ENCODE measurements at places on chromosomes 6 and 20.

DNA sequence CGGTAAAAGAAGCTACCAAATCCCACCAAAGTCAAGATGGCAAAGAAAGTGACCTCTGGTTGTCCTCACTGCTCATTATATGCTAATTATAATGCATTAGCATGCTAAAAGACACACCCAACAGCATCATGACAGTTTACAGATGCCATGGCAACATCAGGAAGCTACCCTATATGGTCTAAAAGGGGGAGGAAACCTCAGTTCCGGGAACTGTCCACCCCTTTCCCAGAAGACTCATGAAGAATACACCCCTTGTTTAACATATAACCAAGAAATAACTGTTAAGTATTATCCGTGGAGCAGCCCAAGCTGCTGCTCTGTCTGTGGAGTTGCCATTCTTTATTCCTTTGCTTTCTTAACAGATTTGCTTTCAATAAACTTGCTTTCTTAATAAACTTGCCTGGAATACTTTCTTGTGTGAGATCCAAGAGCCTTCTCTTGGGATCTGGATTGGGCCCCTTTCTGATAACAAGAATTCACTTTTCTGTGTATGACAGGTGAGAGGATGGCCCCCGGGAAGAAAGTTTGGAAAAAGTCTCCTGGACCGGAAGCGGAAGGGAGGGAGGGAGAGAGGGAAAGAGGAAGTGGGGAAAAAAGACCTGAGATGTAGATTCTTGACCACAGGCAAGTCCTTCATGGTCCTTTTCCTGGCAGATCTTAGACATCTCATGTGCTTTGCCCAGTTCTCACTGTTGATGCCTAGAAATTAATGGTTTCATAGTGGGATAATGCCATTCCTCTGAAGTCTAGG lies 146.7 kb upstream of the ID4 start:
- DNase-seq: no peak

- no peak for DNase-seq
Measured at GRCh38 chr20:36632487-36633284, 13.3 kb downstream of the SLA2 start.

DNA sequence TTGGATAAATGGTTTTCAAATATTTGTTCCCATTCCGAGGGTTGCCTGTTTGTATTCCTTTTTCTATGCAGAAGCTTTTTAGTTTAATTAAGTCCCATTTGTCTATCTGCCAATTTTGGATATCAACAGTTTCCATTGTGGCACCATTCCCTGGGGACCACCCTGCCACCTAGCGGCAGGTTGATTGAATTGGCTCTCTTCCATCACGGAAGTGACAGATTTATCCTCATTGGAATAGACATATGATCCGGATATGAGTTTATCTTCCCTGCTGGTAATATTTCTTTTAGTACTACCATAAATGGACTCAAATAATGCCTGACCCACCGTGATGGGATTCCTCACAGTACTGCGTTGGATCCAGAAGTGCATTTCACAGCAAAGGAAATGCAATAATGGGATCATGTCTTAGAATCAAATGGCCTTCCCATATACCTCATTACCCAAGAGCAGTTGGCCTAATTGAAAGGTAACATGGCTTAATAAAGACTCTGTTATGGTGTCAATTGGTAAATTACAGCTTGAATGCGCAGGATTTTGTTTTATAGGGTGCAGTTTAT lies 327.0 kb downstream of the BMP2 start:
- peak; percentile 22 for DNase-seq

- DNase-seq: no peak
Measured at GRCh38 chr6:91480402-91480801, 893.5 kb upstream of the MAP3K7 start.

DNA sequence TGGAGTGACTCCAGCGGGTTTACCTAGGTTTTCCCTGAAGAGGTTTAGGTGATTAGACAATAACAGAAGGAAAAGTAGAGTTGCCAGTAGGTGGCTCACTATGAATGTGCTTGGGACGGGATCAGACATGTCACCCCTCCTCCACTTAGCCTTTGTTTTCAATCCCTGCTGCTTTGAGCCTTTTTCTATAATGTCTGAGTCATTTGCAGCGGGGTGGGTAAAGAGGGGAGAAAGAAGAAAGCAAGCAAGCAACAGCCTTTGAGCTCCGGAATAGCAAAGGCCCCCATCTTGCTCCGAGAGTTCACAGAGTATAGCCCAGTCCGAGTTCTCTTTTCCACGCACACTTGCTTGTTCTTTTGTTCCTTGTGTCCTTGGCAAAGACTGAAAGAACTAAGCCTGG lies 129.1 kb downstream of the PACRG start:
- DNase-seq: no peak

DNA sequence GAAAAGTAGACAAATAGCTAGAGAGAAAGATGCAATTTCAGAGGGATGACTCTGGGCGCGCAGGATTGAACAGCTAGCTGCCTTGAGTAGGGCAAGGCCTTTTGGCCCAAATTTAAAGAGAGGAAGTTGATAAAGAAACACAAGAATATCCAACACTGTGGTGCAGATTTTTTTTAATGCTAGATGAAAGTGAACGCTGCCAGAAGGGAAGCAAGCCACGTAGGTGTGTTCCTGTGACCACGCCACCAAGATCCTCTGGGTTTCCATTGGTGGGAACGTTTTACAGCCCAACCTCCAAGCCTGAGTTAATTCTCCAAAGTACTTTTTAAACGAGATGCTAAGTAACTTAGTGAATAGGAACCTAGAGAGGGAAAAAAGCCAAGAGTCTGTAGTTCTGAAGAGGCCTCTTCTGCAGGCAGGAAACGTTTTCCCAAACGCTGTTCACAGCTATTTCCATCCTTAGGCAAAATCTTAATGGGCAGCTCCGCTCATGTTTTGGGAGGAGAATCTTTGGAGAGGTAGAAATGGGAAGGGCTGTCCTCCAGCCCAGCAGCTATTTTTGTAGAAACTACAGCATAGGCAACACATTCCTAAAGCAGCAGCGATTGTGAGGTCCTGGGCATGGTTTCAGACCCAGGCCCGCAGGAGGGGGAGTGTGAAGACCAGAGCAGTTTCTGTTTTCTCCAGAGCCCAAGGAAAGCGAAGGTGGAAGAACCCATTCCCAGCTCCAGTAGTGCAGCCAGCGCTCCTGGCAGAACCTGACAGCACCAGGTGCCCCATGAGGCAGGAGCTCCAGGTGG lies 8.2 kb downstream of the LY86 start:
- DNase-seq: no peak

DNA sequence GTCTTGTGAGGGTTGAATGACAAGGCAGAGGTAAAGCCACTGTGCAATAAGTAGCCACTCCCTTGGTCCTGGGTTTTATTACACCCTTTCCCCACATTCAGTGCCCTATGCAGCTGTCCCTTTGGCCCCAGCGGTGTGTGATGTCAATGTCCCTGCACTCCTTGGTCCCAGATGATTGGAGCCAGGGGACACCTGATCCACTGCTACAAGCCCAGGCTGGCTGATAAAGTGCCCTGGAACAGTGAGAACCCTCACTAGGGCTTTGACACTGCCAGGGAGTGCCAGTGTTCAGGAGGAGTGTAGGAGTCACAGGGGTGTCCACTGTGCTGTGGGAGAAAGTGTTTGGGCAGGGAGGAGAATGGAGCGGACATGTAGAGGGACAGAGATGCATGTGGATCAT lies 30.4 kb downstream of the GABRR1 start:
- no peak for DNase-seq

DNA sequence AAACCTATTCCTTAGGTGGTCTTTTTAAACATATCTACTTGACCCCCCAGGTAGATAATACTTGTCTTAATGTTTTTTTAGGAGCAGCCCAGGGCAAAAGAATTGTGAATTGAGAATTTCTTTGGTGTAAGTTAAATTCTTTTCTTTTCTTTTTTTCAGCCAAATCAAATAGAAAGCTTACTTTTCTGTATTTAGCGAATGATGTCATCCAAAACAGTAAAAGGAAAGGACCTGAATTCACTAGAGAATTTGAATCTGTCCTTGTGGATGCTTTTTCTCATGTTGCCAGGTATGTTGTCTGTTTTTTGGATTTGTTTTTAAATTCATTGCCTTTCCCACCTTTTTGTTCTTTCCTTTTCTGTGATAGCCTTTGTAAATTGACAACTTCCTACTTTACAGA lies 6.7 kb downstream of the RPRD1B start:
- DNase-seq: no peak

DNA sequence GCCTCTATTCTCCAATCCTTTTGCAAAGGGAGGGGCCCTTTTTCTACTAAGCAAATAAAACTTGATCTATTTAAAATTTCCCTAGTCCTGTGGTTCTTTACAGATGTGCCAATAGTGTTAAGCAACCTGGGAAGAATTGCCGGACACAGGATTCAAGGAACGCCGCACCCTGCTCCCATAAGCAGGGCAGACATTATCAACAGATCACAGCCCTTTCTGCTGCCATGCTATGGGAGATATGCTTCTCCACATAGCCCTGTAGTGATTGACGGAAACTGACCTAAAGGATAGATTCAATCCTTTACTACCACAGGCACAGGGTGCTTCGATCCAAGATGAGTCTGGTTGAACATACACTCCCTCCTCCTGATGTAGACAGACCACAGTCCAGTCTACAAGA lies 118.4 kb upstream of the TRAF3IP2 start:
- DNase-seq: no peak

DNA sequence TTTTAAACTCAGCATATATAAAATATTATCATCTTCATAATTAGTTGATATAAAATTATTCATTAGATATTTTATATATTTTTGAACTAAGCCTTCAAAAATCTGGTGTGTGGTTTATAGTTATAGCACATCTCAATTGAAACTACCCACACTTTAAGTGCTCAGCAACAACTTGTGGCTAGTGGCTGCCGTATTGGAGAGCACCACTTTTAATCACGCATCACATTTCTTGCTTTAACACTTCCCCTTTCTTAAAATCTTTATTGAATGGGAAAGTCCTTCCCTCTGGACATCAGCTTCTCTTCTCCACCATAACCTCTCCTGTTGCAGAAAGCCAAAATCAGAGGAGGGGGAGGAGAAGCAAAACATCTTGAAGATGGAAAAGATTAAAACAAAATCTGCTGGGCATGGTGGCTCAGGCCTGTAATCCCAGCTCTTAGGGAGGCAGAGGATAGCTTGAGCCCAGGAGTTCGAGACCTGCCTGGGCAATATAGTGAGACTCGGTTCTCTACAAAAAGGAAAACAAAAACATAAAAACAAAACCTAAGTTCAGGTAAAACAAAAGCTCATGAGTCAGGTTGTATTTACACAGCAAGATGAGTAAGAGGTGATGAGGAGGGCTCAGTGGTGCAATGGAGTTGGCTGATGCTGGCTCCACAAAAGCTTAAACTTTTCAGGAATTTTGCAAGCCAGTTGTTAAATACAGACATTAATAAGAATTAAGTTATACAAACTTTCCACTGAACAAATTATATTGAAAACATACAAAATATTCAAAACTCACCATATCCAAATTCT lies 237.0 kb upstream of the SUPT3H start:
- no peak for DNase-seq

- no peak for DNase-seq
Measured at GRCh38 chr6:117169064-117169665, 96.2 kb upstream of the VGLL2 start.

DNA sequence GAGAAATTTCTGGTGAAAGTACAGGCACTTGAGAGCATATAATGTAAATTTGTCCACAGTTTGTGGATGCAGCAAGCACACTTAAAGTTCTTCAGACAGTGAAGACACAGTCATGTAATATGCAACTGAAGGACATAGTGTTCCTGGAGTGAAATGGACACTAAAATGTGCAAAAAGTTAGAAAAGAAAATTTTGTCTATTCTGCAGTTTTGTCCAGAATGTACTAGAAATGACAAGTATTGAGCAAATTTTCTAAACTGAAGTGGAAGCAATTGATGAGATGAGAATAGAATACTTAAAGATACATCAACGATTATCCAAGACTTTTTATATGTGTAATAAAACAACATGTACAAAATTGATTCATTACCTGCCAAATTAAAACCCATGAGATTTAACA lies 647.0 kb upstream of the IMPG1 start:
- no peak for DNase-seq

DNA sequence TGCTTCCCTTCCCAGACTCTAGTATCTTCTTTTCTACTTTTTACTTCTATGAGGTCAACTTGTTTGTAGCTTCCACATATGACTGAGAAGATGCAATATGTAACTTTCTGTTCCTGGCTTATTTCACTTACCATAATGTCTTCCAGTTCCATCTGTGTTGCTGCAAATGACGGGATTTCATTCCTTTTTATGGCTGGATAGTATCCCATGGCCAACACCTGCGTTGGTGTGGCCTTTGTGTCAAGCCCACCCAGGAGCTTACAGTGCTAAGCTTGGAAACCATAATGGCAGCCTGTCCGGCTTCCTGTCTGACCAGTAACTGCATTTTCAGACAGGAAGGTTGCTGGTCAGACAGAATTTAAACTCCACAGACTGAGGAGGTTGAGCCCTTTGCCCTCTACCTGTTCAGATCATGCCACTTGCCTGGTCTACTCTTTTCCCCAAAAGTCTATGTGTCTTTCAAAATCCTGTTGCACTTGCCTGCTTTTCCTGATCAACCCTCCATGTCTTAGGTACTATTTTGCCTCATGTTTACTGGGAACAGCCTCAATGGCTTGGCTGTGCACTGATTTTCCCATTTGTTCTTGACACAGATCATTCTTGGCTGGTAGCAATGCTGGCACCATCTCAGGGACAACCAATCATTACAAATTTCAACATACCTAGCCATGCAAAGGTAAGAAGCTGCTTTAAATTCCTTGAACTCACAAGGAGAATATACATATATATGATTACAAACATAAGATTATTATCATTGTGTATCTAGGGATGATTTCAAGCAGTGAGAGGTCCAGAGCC lies 114.3 kb upstream of the PLEKHG1 start:
- DNase-seq: no peak

DNA sequence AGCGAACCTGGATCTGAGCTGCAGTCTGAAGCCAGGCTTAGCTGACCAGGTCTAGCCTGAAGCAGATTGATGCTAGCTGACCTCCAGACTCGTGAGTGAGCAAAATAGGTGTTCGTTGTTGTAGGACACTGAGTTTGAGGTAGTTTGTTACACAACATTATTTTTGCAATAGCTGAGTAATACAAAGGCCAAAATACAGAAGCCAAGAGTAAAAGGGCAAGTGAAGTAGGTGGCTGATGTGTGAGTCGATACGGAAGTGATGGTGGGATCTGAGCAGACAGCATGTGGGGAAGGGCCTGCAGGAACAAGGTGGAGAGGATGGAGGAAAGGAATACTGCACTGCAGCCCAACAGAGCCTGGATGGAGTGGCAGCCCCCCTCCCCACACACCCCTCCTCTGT lies 8.5 kb upstream of the SPATS1 start:
- no peak for DNase-seq
